ENCODE measurements at places on chromosomes 2 and 18.

DNA sequence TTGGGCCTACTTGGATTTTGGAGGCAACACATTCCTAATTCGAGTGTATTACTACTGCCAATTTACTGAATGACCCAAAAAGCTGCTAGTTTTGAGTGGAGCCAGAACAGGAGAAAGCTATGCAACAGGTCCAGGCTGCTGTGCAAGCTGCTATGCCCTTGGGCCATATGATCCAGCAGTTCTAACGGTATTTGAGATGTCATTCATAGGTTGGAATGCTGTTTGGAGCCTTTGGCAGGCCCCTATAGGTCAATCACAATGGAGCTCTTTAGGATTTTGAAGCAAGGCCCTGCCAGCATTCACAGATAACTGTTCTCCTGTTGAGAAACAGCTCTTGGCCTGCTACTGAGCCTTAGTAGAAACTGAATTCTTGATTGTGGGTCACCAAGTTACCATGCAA is 368.7 kb downstream of the CDH19 start:
- DNase-seq = no peak

DNA sequence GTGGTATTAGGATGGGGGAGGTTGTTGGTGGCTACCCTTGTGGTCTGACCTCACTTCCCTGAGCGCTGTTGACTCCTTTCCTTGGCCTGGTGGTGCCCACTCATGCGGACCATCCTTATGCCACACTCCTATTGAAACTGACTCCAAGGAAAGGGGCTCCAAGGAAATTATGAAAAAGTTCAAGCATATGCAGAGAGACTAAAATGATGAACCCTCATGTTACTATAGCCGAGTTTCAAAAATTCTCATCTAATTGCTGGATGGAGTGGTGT is 96.2 kb upstream of the STPG4 start:
- DNase-seq = no peak

DNA sequence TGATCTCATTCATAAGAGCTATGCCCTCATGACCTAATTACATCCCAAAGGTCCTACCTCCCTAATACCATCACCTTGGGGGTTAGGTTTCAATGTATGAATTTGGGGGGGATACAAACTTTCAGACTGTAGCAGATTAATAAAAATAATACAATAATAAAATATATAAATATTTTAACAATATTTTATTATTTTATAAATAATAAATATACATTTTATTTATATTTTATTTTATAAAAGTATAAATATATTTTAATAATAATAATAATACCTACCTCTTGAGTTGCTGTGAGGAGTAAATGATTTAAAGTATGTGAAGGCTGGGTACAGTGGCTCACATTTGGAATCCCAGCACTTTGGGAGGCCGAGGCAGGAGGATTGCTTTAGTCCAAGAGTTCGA is 8.1 kb upstream of the SLC16A14 start:
- DNase-seq = no peak

DNA sequence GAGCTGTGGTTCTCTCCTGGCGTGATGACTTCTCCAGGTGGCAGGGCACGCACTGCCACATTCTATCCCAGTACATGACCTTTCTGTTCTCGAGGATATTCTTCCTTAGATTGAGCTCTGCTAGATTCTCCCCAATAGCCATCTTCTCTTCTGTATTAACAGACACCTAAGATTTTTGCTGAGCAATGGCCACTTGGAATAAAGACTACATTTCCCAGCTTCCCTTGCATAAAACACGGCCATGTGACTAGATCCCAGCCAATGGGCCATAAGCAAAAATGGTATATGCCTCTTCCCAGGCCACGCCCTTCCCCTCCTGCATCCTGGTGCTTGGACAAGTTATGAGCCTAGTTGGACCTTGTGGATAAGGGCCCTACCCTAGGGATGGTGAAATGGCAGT is 82.1 kb downstream of the EIF2AK3 start:
- no peak for DNase-seq

- peak; percentile 11 for DNase-seq
Measured at GRCh38 chr2:128449226-128450061, 130.8 kb upstream of the HS6ST1 start.

GRCh38 chr2:161625996-161626395 is 1.8 kb downstream of the SLC4A10 start:
- no peak for DNase-seq

DNA sequence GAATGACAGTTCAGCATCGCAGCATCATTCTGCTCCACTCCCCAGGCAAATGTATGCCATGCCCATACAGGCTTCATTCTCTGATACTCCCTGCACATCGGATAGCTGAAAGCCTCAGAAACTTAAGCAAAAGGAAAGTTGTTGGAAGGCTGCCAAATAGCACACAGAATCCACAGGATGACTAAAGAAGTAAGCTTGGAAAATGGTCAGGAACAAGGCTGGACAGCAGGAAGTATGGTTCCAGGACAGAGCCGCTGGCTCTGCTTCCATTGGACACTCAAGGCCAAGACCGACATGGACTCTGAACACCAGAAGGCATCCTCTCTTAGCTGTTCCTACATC is 256.5 kb downstream of the CDH20 start:
- DNase-seq = no peak
